ENCODE measurements at places on chromosomes 1 and 21. TPM values are rescaled to one million over a fixed set of nuclear protein-coding genes. Genes with fewer than 3 reads are reported as not detected.
A peak's percentile ranks its signal among the peaks of the same experiment; 100 is the strongest.

Gene TTC22
- total RNA-seq, result 17.2 TPM

Gene AIRE
- not detected for total RNA-seq

Gene ATP1A2
- total RNA-seq, result not detected

Gene CLCA1
- not detected for total RNA-seq

Gene MCOLN2
- 12.6 TPM for total RNA-seq

Gene CRYZL1
- 22.1 TPM for total RNA-seq

- DNase-seq, result peak; percentile 58
Measured at GRCh38 chr1:244356376-244356775, 95.3 kb downstream of the ADSS2 start.

- DNase-seq, result no peak
Measured at GRCh38 chr1:188372821-188373220, 1544.1 kb downstream of the PLA2G4A start.

- DNase-seq, result no peak
Measured at GRCh38 chr1:228452194-228453021, 34.8 kb upstream of the RNF187 start.

- DNase-seq, result no peak
Measured at GRCh38 chr1:12745126-12745991, 641 bp upstream of the CFAP107 start.

- DNase-seq, result no peak
Measured at GRCh38 chr1:109782514-109782913, 18.8 kb upstream of the EPS8L3 start.

- DNase-seq, result peak; percentile 8
Measured at GRCh38 chr1:41840592-41841246, 78.0 kb downstream of the HIVEP3 start.

DNA sequence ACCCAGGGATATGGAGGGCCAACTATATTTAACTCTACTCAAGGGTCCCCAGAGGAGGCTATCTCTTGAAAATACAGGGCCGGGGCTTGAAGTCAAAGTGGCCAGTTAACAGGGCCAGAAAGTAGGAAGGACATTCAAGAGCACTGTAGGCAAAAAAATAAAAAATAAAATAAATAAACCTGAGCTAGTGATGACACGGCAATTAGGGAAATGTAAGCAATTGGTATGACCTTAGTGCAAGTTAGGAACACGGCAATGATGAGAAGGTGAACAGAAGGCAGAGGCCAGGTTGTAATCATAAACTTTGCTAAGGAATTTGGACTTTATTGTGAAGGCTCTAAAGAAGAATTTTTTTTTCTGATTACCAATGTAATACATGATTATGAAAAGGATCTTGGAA, 3.4 kb upstream of the B3GALNT2 start:
- no peak for DNase-seq

- DNase-seq, result no peak
Measured at GRCh38 chr1:93678946-93679480, 2.6 kb downstream of the BCAR3 start.

Data from Calu3 (cell line).